ENCODE measurements at places on chromosomes 2 and 18.
A peak's percentile ranks its signal among the peaks of the same experiment; 100 is the strongest.

GRCh38 chr2:175872005-175872348 is 130.1 kb downstream of the LNPK start:
- no peak for DNase-seq

GRCh38 chr18:31942291-31942998 is 483 bp downstream of the TRAPPC8 start:
- peak; percentile 62 for DNase-seq

DNA sequence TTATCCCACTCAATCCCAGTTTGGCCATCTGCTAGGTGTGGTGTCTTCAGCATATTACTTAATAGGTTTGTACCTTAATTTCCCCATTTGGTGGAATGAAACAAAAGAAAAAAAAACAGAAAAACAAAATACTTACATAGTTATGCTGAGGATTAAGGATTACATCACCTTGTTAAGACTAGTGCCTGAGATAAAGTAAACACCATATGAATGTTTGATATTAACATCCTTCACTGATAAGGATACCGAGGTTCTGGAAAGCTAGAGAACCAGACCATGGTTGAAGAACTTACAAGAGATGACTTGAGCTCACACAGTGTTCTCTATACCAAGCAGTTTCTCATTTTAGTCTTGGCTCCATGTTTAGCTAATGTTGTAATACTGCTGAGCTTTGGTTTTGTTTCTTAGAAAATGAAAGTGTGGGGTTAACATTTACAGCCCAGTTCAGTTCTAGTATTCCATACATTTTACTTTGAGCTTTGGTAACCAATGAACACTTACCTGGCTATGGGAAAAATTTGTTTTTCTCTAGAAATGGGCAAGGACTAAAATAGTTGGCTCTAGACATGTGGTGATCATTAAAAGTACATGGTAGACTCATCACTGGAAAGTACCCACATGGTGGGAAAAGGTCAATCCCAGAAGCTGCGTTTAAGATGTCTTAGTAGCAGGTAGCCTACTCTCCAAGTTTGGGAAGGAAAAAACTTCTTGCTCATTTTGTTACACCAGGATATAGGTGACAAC is 5.8 kb upstream of the GPD2 start:
- DNase-seq = no peak

DNA sequence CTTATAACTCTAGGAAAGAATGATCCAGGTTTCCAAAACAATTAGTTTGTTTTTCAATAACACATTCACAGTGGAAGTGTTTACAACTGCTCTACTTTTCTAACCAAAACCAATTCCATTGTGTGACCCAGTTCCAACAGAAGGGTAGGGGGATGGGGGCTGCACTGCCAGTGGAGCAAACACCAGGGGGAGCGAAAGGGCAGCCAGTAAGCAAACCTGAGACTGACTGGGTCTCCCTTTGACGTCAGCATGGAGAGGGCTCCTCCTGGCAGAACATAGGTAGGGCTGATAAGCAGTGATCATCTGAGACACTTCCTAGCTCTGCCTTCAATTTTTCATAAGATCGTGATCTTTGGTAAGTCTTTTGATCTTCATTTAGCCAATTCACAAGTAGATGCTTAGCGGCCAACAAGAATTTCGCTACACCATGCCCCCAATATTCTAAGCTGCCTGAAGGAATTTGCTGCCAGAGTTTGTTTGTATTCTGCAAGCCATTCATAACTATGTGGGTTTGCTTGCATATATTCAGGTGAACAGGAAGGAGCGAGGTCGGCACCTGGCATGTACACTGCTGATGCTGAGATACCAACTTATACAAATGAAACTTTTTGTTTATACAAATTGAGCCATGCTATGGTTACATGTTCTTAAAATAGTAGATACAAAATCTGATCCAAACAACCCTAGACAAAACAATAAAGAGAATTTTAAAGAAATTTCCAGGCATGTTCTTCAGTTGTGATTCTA is 45.9 kb downstream of the ST6GAL2 start:
- peak; percentile 12 for DNase-seq

Data from NAMALWA (cell line).